ENCODE measurements at places on chromosomes 11 and 22. TPM values are rescaled to one million over a fixed set of nuclear protein-coding genes. Genes with fewer than 3 reads are reported as not detected.

The TRIM49 gene
- total RNA-seq, result not detected

The OR5B17 gene
- total RNA-seq, result not detected

The FOLH1 gene
- total RNA-seq, result 9.9 TPM

The MPZL3 gene
- total RNA-seq, result 6.2 TPM

The RTN4R gene
- 7.6 TPM for total RNA-seq

The SLC16A8 gene
- 2.2 TPM for total RNA-seq

The PPP1R14B gene
- 48.6 TPM for total RNA-seq

The ACR gene
- total RNA-seq, result 0.18 TPM

The ANKK1 gene
- 0.47 TPM for total RNA-seq

The P4HA3 gene
- 0.58 TPM for total RNA-seq

The TRIM48 gene
- total RNA-seq, result not detected

The POTEH gene
- total RNA-seq, result not detected

The NAALADL1 gene
- total RNA-seq, result 20.2 TPM

The DNAJB7 gene
- not detected for total RNA-seq

The GRIA4 gene
- total RNA-seq, result 4.8 TPM

The KREMEN1 gene
- 41.0 TPM for total RNA-seq

The GPHA2 gene
- total RNA-seq, result 1.3 TPM

The ACAD8 gene
- 38.6 TPM for total RNA-seq

The KRTAP5-7 gene
- 0.23 TPM for total RNA-seq

The TUB gene
- 20.4 TPM for total RNA-seq

The PKNOX2 gene
- 9.3 TPM for total RNA-seq

The TST gene
- 46.2 TPM for total RNA-seq

The B4GALNT4 gene
- 53.1 TPM for total RNA-seq

The CALCB gene
- 1.9 TPM for total RNA-seq
